ENCODE measurements at places on chromosomes 3 and 15.

- H3K4me1 ChIP-seq, result peaks cover 14% of the 10 kb centered on the region
- no peaks in the 10 kb centered on the region for H3K27me3 ChIP-seq
- peak overlapping the region; percentile 39 for H3K27ac ChIP-seq
- H3K36me3 ChIP-seq, result no peaks in the 10 kb centered on the region
- no peak overlapping the region for H3K4me3 ChIP-seq
Observed at GRCh38 chr3:171133796-171134569, 107.5 kb upstream of the SLC2A2 start.

GRCh38 chr3:131406274-131406673 lies 24.7 kb downstream of the NUDT16 start:
- no peak overlapping the region for H3K27ac ChIP-seq
- H3K4me3 ChIP-seq, result no peak overlapping the region
- H3K4me1 ChIP-seq, result peaks cover 7% of the 10 kb centered on the region
- H3K27me3 ChIP-seq, result no peaks in the 10 kb centered on the region

DNA sequence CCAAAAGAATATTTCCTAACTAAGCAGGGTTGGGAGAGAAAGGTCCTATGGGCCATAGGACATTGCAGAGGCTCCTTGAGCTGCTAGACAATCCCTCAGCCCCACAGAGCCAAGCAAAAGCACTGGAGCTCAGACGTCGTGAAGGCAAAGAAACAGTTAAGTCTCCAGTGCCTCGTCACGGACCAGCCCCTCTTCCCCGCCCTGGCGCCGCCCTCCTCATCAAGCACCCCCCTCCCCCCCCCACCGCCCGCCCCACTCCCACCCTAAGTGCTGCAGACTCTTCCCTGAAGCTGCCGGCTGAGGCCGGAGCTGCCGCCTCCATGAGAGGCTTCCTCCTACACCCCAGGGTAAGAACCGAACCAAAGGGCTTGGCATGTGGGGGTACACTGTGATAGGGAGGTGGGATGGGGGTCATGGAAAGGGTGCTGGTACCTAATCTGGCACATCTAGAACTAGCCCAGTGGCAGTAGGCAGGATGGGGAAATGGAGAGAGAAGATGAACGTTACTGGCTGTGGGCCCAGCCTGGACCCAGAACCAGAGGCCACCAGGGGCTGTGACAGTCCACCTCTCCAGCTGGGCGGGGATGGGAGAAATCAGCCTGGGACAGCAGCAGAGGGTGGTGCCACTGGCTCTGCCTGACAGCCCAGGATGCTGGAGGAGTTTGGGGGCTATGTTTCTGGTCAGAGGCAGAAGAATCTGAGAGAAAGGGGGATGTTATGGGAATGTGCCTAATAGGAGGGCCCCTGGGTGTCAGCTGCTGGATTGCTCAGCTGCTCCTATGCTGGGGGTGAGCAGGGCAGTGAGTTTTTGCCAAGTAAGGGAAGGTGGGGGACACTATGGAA lies at the start of gene MAP1A:
Gene MAP1A, plus strand, starts transcription at position 255 of the 843 bp plus-strand sequence. CDS start 3,866 bp downstream, outside the sequence.
- no peak within 1 kb of the TSS for H3K27ac ChIP-seq
- H3K27me3 ChIP-seq, result no peaks in the 10 kb centered on the region
- H3K4me3 ChIP-seq, result no peak within 1 kb of the TSS
- DNase-seq, result no peak
- no peaks in the 10 kb centered on the region for H3K36me3 ChIP-seq
- no peaks in the 10 kb centered on the region for H3K4me1 ChIP-seq

- peak overlapping the region; percentile 42 for H3K27ac ChIP-seq
- H3K4me3 ChIP-seq, result no peak overlapping the region
- H3K27me3 ChIP-seq, result no peaks in the 10 kb centered on the region
- H3K4me1 ChIP-seq, result peaks cover 26% of the 10 kb centered on the region
- H3K36me3 ChIP-seq, result peaks cover 3% of the 10 kb centered on the region
Observed at GRCh38 chr3:33664195-33664594, 53.9 kb downstream of the CLASP2 start.

- H3K27ac ChIP-seq, result peak overlapping the region; percentile 93
- DNase-seq, result no peak
- peaks cover 31% of the 10 kb centered on the region for H3K4me1 ChIP-seq
- peaks cover 42% of the 10 kb centered on the region for H3K36me3 ChIP-seq
Observed at GRCh38 chr15:50353975-50354837, 792 bp downstream of the GABPB1 start.

DNA sequence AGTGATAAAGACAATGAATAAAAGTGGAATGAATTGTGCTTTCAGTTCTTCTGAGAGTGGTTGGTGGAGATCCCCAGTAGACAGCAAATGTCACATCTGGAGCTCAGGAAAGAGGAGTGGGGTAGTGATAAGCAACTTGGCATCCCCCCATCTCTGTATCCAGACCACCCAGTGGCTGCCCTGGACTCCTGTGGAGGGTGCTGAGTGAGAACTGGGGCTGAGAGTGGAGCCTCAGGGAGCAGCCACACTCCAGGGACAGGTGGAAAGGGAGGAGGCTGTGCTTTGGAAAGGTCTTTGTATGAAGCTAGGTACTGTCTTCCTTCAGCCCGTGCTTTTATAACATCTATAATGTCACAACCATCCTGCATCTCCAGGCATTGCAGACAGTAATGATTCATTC lies 85.6 kb upstream of the RASGRF1 start:
- DNase-seq, result peak; percentile 29
- no peaks in the 10 kb centered on the region for H3K27me3 ChIP-seq
- no peak overlapping the region for H3K4me3 ChIP-seq
- H3K4me1 ChIP-seq, result peaks cover 10% of the 10 kb centered on the region
- H3K36me3 ChIP-seq, result no peaks in the 10 kb centered on the region
- no peak overlapping the region for H3K27ac ChIP-seq

- no peaks in the 10 kb centered on the region for H3K4me1 ChIP-seq
- DNase-seq, result no peak
- H3K27ac ChIP-seq, result no peak overlapping the region
- H3K4me3 ChIP-seq, result no peak overlapping the region
Observed at GRCh38 chr15:90970274-90970673, 15.6 kb downstream of the RCCD1 start.

DNA sequence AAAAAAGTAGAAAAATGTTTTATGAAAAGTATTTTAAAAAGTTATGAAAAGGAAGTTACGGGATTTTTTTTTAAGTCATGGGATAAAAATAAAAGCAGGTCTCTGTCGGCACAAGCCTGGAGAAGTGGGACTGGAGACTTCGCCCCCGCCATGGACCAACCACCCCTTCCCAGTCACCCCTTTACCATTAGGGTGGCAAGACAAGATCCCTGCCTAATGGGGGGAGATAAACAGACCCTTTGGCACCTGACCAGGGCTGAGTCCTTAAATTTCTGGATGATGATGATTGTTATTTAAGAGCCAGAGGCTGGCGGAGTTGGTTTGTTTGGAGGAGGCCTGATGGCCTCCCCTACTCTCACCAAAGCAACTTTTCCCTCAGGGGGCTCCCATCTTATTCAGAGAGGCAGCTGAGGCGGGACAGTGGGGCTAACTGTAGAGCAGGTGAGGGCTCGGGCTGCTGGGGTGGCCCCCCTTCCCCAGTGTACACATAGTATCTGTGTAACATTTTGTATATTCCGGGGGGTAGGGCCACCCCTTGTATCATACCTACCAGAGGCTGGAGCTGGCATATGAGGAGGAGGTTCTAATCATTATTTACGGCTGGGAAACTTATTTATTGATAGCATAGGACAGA lies 74.0 kb downstream of the ADAMTS7 start:
- H3K4me1 ChIP-seq, result no peaks in the 10 kb centered on the region
- H3K4me3 ChIP-seq, result no peak overlapping the region
- peak; percentile 51 for DNase-seq
- no peaks in the 10 kb centered on the region for H3K27me3 ChIP-seq
- H3K27ac ChIP-seq, result no peak overlapping the region

DNA sequence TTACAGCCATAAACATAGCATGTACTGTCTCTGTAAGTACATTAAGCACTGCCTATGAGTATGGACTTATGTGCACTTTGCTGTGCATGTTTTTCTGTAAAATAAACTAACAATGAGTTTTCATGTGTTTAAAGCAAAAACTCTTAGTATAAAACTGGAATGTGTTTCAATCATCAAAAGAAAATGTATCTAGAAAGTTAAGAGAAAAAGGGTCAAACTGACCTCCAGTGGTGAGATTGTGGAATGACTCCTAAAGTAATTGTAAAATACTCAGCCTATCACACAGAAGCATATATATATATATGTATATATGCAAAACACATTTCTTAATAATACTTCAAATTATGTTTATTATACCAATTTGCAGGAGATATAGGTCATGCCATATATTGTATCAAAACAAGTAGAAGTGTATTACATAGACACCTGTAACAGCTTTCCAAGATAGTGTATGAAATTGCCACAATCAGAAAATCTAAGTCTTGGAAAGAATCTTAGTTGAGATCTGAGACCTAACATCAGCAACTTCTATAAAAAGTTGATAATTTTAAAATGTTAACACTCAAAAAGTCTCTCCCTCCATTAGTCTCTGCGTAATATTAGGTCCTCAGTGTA lies 199.6 kb downstream of the FMN1 start:
- H3K4me3 ChIP-seq, result no peak overlapping the region
- H3K27ac ChIP-seq, result no peak overlapping the region
- no peaks in the 10 kb centered on the region for H3K27me3 ChIP-seq
- no peaks in the 10 kb centered on the region for H3K36me3 ChIP-seq
- H3K4me1 ChIP-seq, result no peaks in the 10 kb centered on the region
